CD4-positive, alpha-beta T cell treated with Interleukin-4 for 1 hour (primary cell): ENCODE measurements at places on chromosomes 13 and 19.

- DNase-seq: no peak
Measured at GRCh38 chr19:28170066-28170465, 1042.9 kb downstream of the UQCRFS1 start.

DNA sequence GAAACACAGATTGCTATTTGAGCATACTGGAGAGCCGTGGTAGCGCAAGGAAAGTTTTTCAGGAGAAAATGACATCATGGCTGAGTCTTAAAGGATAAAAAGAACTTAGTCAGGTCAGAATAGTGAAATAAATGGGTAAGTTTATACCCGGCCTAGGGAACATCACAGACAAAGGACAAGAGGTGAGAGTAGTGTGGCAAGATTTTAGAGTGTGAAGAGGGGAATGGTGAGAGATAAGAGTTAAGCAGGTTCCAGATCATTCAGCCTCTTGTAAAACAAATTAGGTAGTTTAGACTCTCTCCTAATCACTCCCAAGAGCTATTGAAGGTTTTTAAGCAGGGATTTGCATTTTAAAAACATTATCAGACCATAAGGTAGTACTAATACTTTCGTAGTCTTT lies 116.0 kb upstream of the MAB21L1 start:
- no peak for DNase-seq

GRCh38 chr13:47025791-47026447 lies 129.1 kb upstream of the HTR2A start:
- no peak for DNase-seq

DNA sequence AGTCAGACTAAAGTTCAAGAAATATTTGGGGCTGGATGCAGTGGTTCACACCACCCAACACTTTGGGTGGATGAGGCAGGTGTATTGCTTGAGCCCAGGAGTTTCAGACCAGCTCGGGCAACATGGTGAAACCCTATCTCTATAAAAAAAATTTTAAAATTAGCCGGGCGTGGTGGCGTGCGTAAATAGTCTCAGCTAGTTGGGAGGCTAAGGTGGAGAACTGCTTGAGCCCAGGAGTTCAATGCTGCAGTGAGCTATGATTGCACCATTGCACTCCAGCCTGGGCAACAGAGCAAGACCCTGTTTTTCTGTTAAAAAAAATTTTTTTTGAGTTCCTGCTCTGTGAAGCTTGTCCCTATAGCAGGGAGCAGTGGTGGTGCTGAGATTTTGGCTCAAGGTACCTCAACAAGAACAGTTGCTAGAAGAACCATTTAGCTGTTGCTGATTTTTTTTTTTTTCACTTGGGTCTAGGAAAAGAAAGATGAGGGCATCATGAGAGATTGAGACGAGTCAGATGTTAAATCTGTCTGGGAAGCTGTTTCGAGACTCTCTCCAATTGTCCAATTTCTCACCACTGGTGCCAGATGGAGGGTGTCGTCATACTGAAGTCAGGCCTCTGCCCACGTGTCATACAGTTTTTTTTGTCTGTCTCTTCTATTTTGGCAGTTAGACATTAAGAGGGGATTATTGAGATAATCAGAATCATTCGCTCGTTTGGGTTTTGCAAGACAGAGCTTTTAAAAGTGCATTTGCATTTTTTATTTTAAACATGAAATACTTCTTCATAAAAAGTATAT lies 3.7 kb downstream of the SLC25A42 start:
- no peak for DNase-seq

DNA sequence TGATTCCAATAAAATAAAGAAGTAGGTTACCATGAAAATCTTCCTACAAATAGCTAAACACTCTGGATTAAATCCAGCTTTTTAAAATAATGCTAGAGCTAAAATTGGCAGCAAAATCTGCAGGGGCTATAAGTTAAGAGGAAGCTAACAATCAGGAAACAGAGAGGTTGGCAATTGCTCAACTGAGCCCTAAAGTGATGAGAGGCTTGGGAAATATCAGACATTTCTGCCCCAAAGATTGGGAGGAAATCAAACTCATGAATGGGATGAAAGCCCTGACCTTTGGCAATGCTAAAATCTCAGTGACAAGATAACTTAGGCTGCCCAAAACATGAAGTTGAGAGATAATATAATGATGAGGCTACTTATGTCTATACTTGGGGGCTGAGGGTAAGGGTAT lies 1437.9 kb downstream of the EFNB2 start:
- no peak for DNase-seq

DNA sequence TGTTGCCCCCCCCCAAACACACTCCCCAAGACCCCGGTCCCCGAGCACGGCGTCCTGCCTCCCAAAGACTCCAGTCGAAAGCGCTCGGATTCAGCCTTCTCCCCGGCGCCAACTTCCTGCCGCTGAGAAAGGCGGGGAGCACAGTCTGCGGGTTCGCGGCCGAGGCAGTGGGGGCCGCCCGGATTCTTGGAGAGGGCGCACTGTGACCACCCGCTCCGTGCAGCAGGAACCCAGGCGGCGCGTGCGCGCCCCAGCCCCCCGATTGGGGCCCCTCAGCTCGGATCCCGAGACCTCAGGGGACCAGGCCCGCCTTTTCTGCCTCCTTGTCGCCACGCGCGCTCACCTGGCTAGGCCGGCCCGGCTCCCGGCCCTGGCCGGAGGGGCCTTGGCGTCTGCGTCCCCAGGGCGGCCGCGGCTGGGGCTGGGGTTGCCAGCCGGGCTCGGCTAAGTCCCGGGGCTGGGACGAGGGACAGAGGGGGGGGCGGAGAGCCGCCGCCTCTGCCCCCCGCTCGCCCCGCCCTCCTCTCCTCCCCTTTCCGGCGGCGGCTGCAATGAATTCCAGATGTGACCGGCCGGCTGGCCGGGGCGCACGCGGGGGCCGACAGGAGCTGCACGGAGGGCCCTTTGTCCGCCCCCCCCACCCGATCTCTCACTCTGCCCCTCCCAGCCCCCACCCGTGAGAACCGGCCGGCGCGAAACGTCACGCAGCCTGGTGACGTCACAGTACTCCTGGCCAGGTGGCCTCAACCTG lies at the start of gene S1PR2:
TSS of gene S1PR2 (minus strand) at position 471 of the 751 bp plus-strand sequence. CDS start 6,426 bp downstream, outside the sequence.
- DNase-seq: peak; percentile 87

GRCh38 chr19:5600797-5601196 lies 21.8 kb downstream of the SAFB2 start:
- no peak for DNase-seq

DNA sequence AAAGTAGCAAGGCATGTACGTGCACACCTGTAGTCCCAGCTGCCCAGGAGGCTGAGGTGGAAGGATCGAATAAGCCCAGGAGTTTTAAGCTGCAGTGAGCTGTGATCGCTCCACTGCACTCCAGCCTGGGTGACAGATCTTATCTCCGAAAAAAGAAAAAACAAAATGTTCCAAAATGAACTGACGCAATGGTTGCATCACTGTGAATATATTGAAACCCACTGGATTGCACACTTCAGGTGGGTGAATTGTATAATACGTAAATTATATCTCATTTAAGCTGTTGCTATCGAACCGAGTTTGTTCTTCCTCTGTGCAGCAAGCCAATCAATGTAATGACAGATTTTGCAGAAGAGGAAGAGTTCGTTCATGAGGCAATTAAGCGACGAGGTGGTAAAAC lies 1.6 kb upstream of the CASP14 start:
- DNase-seq: no peak

- DNase-seq: no peak
Measured at GRCh38 chr19:39307046-39307821, 11.0 kb downstream of the IFNL1 start.

- DNase-seq: no peak
Measured at GRCh38 chr13:108115738-108116137, 99.6 kb downstream of the LIG4 start.

DNA sequence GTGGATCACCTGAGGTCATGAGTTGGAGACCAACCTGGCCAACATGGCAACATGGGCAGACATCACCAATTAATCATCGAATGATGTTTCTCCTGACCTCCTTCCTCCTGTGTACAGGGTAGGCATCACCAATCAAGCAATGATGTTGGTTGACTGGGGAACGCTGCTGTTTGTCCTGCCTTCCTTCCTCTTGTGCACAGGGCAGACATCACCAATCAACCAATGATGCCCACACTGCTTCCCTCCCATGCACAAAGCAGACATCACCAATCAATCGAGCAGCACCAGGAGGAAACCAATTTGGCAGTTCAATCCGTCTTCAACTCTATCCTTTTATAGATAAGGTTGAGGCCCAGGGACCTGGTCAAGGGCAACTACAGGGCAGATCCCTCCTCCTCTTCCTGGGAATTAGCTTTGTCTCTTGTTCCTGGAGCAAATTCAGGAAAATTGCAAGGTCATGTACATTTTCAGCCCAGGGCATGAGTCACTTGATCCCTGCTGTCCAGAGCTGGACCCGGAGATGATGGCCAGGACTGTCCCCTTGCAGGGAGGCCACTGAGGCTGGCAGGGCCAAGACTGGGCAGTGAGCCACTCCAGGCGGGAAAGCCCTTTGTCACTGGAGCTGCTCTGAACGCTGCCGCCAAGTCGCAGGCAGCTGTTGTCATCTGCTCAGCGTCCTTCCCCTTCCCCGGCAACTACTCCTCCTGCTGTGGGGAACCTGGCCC lies 5.3 kb upstream of the CSNK1G2 start:
- peak; percentile 56 for DNase-seq

GRCh38 chr13:33285420-33286124 lies at the start of gene STARD13:
STARD13 (minus strand) TSS chr13:33285755; CDS start chr13:33285638, 117 bp downstream.
- DNase-seq: no peak

- peak; percentile 46 for DNase-seq
Measured at GRCh38 chr19:39506944-39507714, 7.8 kb upstream of the SELENOV start.

GRCh38 chr19:3721131-3721886 lies 13.1 kb downstream of the TJP3 start:
- DNase-seq: peak; percentile 93

GRCh38 chr13:112873851-112874750 lies 94.9 kb upstream of the MCF2L start:
- DNase-seq: peak; percentile 29
